ENCODE measurements at places on chromosomes 3 and 15. TPM values are rescaled to one million over a fixed set of nuclear protein-coding genes. Genes with fewer than 3 reads are reported as not detected.

Gene MOBP
- total RNA-seq = not detected

Gene PLA2G4D
- total RNA-seq = not detected

Gene TGM5
- total RNA-seq = not detected

Gene LRRC49
- 0.20 TPM for total RNA-seq

Gene POTEB
- total RNA-seq = not detected

Gene TLR9
- 2.3 TPM for total RNA-seq

GRCh38 chr3:59699648-59700320 is 650.0 kb upstream of the CFAP20DC start:
- H3K36me3 ChIP-seq = no peaks in the 10 kb centered on the region
- H3K27me3 ChIP-seq = no peaks in the 10 kb centered on the region
- no peaks in the 10 kb centered on the region for H3K4me1 ChIP-seq
- H3K4me3 ChIP-seq = no peak overlapping the region
- no peak overlapping the region for H3K27ac ChIP-seq
- no peak for DNase-seq

GRCh38 chr3:55521064-55521737 is 34.1 kb upstream of the WNT5A start:
- no peak overlapping the region for H3K4me3 ChIP-seq
- DNase-seq = no peak
- no peaks in the 10 kb centered on the region for H3K27me3 ChIP-seq
- H3K36me3 ChIP-seq = no peaks in the 10 kb centered on the region

GRCh38 chr3:23809840-23810342 is 4.1 kb downstream of the UBE2E1 start:
- H3K36me3 ChIP-seq = no peaks in the 10 kb centered on the region
- no peaks in the 10 kb centered on the region for H3K27me3 ChIP-seq
- H3K27ac ChIP-seq = peak overlapping the region; percentile 60

DNA sequence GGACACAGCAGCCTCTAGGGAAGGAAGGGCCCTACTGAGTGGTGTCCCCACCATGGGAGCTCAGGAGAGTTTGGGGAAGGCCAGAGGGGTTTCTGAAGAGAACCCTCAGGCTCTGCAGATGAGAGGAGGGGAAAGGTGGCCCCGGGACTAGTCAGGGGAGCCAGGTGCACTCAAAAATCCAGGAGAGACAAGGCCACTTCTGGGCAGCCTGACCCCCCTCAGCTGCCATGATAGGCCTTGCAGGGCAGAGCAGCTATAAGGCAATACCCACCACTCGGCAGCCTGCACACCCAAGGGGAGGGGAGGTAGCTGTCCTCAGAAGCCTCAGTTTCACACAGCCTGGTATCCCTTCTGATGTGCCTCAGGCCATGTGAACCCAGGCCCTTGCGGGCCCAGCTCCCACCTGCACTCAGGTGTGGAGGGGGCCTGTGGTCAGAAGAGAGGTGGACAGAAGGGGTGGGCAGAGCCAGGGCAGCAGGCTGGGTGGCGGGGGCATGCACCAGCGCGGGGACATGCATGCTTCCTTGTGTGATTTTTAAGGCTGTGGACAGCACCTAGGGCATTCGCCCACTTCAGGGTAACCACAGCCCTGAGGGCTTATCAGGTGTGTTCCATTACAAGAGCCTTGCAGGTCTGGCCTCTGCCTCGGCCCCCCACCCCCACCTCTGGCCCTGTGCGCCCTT is 34.6 kb downstream of the SRPRB start:
- no peak overlapping the region for H3K27ac ChIP-seq

DNA sequence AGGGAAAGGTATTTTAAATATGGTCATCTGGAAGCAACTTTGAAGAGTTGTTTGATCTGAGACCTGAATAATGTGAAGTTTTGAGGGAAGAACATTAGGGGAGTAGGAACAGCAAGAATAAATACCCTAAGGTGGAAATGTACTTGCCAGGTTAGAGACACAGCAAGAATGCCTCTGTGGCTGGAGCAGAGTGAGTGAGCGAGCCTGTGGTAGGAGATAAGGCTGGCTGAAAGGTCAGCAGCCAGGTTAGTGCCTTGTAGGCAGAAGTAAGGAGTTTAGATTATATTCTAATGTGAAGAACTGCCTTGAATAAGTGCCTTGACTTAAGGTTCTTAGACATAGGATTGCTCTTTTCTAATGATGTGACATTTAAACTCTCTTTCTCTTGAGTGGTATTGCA is 18.3 kb downstream of the LRRC49 start:
- H3K4me1 ChIP-seq = no peaks in the 10 kb centered on the region
- no peak for DNase-seq
- no peak overlapping the region for H3K4me3 ChIP-seq
- H3K36me3 ChIP-seq = no peaks in the 10 kb centered on the region

- no peaks in the 10 kb centered on the region for H3K36me3 ChIP-seq
- no peak overlapping the region for H3K27ac ChIP-seq
- H3K4me1 ChIP-seq = no peaks in the 10 kb centered on the region
- DNase-seq = no peak
Observed at GRCh38 chr15:55124616-55125015, 72.1 kb downstream of the RSL24D1 start.

DNA sequence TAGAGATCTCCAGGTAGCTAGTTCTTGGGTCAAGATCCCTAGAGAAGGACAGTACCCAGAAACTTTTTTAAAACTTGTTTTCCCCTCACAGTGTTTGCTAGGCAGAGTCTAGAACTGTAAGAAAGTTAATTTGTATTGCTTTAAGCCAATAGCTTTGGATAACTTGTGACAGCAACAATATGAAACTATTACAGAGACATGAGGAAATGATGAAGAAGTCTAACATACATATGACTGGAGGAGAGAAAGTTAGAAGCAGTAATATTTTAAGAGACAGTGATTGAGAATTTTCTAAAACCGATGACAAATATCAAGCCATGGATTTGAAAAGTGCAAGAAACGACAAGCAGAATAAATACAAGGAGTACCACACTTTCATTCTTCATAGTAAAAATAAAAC is 10.0 kb downstream of the HMG20A start:
- DNase-seq = no peak
- no peaks in the 10 kb centered on the region for H3K36me3 ChIP-seq
- peaks cover 31% of the 10 kb centered on the region for H3K4me1 ChIP-seq
- no peaks in the 10 kb centered on the region for H3K27me3 ChIP-seq

DNA sequence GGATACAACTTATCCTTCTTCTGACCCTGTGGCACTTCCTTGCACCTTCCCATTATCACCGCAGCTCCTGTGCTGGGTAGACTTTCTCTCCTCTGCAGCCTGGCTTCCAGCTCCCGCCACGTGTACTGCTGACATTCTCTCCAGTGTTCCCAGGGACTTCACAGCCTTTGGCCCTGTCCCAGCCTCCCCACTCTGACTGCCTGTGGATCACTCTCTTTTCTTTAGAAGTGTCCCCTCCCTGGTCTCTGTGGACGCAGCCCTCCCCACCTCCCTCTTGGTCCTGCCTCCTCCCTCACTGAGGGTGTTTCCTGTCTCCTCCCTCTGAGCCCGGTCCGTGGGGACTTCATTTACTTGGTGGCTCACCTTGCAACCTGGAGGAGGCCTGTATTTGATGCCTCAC is 17.4 kb downstream of the PDIA5 start:
- no peak overlapping the region for H3K4me3 ChIP-seq
- no peak for DNase-seq
- H3K27me3 ChIP-seq = no peaks in the 10 kb centered on the region
- H3K4me1 ChIP-seq = no peaks in the 10 kb centered on the region
- H3K27ac ChIP-seq = no peak overlapping the region

GRCh38 chr3:42306499-42306898 is 40.5 kb upstream of the CCK start:
- no peaks in the 10 kb centered on the region for H3K4me1 ChIP-seq
- H3K27ac ChIP-seq = no peak overlapping the region
- H3K36me3 ChIP-seq = no peaks in the 10 kb centered on the region
- H3K4me3 ChIP-seq = no peak overlapping the region

All from CD4-positive, alpha-beta memory T cell (primary cell).